ENCODE measurements at places on chromosomes 2 and 18. TPM values are rescaled to one million over a fixed set of nuclear protein-coding genes. Genes with fewer than 3 reads are reported as not detected.

- peaks cover 18% of the 10 kb centered on the region for H3K4me1 ChIP-seq
- DNase-seq, result no peak
- no peaks in the 10 kb centered on the region for H3K36me3 ChIP-seq
Observed at GRCh38 chr2:239257511-239257937, 143.3 kb downstream of the HDAC4 start.

- H3K27me3 ChIP-seq, result no peaks in the 10 kb centered on the region
- DNase-seq, result no peak
- H3K4me3 ChIP-seq, result no peak overlapping the region
- no peaks in the 10 kb centered on the region for H3K4me1 ChIP-seq
- no peaks in the 10 kb centered on the region for H3K36me3 ChIP-seq
Observed at GRCh38 chr2:37644191-37644590, 27.3 kb downstream of the CDC42EP3 start.

DNA sequence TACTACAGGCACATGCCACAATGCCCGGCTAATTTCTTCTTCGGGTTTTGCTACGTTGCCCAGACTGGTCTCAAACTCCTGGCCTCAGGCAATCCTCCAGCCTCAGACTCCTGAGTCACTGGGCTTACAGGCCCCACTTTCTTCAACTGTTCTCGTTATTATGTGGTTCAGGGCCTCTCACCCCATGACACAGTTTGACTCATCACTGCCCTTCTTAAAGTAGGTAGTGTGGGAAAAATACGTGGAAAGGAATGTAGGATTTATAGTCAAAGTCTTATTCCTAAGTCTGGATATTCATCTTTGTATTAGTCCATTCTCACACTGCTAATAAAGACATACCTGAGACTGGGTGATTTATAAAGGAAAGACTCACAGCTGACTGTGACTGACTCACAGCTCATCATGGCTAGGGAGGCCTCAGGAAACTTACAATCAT lies 19.4 kb downstream of the CENPA start:
- H3K27ac ChIP-seq, result no peak overlapping the region
- no peak overlapping the region for H3K4me3 ChIP-seq
- no peaks in the 10 kb centered on the region for H3K36me3 ChIP-seq
- peaks cover 11% of the 10 kb centered on the region for H3K4me1 ChIP-seq
- no peaks in the 10 kb centered on the region for H3K27me3 ChIP-seq

DNA sequence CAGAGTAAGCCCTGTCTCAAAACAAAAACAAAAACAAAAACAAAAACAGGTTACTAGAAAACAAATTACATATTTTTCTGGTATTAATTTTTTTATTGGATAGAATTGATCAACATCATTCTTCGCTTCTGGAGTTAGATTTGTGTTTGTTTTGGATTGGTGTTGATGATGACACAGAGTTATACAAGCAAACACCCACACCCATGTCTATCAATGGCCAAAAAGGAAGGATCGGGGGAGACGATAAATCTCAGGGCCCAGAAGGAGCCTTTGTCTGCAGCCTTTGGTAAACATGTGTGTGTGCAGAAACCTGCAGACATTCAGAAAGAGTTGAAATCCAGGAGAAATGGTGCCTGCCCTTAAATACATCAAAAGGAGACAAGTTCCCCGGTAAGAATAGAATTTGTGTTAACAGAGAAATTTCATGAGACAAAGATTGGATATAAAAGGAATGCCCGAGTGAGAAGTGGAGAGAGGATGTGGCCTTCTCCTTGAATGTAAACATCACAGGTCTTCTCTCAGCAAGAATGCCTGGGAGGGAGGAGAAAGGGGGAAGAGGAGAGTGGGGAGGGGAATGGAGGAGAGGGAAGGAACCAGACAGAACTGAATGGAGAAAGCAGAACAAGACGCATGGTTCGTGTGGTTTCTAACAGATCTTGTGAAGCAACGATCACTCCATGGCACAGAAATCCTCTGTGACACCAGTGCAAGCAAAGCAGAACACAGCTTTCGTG lies 40.4 kb upstream of the TMEM178A start:
- H3K4me1 ChIP-seq, result peaks cover 7% of the 10 kb centered on the region
- no peak for DNase-seq
- no peak overlapping the region for H3K4me3 ChIP-seq
- no peaks in the 10 kb centered on the region for H3K36me3 ChIP-seq
- no peaks in the 10 kb centered on the region for H3K27me3 ChIP-seq

RABL2A gene
- 18.7 TPM for total RNA-seq

SMARCAL1 gene
- 30.3 TPM for total RNA-seq

GRCh38 chr2:69781321-69782248 lies 39.7 kb downstream of the ANXA4 start:
- no peak for DNase-seq
- no peaks in the 10 kb centered on the region for H3K4me1 ChIP-seq
- H3K36me3 ChIP-seq, result no peaks in the 10 kb centered on the region
- H3K27ac ChIP-seq, result no peak overlapping the region

Data from neural progenitor cell (in vitro differentiated cells).